Uterus (tissue), 4 donors: ENCODE measurements at places on chromosomes 3 and 15. TPM values are rescaled to one million over a fixed set of nuclear protein-coding genes. Genes with fewer than 3 reads are reported as not detected.

The P2RY1 gene
- 7.9 TPM for total RNA-seq

The FMN1 gene
- 1.3 TPM for total RNA-seq

The CIB1 gene
- total RNA-seq = 47.1 TPM

The BCL2A1 gene
- 0.97 TPM for total RNA-seq

The DIPK2A gene
- 102 TPM for total RNA-seq

The CLDND1 gene
- total RNA-seq = 253 TPM

The CKMT1B gene
- 0.90 TPM for total RNA-seq

The C3orf85 gene
- not detected for total RNA-seq

The GRK7 gene
- 0.14 TPM for total RNA-seq

The CLDN18 gene
- not detected for total RNA-seq

The FYTTD1 gene
- 67.2 TPM for total RNA-seq

The EDEM1 gene
- 48.3 TPM for total RNA-seq

The EIF5A2 gene
- 5.3 TPM for total RNA-seq

The FRMD5 gene
- total RNA-seq = not detected

The NUP210 gene
- total RNA-seq = 3.5 TPM

The UTS2B gene
- not detected for total RNA-seq

The LRRC15 gene
- total RNA-seq = under 0.01 TPM

The EIF4E3 gene
- total RNA-seq = 14.9 TPM

The WDR49 gene
- total RNA-seq = 2.6 TPM

The CIDEC gene
- not detected for total RNA-seq

The LIPC gene
- 0.28 TPM for total RNA-seq

The USP4 gene
- total RNA-seq = 27.4 TPM

The TUSC7 gene
- total RNA-seq = not detected

The GABRB3 gene
- total RNA-seq = 1.7 TPM

The ZNF774 gene
- total RNA-seq = 0.51 TPM

The TM6SF1 gene
- 5.1 TPM for total RNA-seq

The FNDC3B gene
- 49.7 TPM for total RNA-seq

The MCCC1 gene
- total RNA-seq = 20.5 TPM

The GOLGA8J gene
- not detected for total RNA-seq

The SLC2A2 gene
- total RNA-seq = not detected

The GPR62 gene
- not detected for total RNA-seq

The C3orf22 gene
- total RNA-seq = not detected

The GOLGA8R gene
- total RNA-seq = 5.3 TPM

The ALPK3 gene
- total RNA-seq = 6.3 TPM

The TEX264 gene
- total RNA-seq = 74.8 TPM

The GOLGA6L25 gene
- total RNA-seq = not detected

The SHC4 gene
- total RNA-seq = 0.88 TPM

The AGBL1 gene
- total RNA-seq = not detected

The SLC28A1 gene
- not detected for total RNA-seq

The IQCF5 gene
- not detected for total RNA-seq

The FAM227B gene
- 6.8 TPM for total RNA-seq

The GHRL gene
- total RNA-seq = 7.9 TPM

The PAQR5 gene
- not detected for total RNA-seq

The GABRR3 gene
- total RNA-seq = not detected

The HESX1 gene
- total RNA-seq = not detected

The KBTBD13 gene
- total RNA-seq = not detected

The CCR3 gene
- not detected for total RNA-seq

The LRRIQ4 gene
- total RNA-seq = not detected

The TYRO3 gene
- total RNA-seq = 25.9 TPM
